Germinal center (tissue), 1 donor: ENCODE measurements at places on chromosomes 2 and 18.

DNA sequence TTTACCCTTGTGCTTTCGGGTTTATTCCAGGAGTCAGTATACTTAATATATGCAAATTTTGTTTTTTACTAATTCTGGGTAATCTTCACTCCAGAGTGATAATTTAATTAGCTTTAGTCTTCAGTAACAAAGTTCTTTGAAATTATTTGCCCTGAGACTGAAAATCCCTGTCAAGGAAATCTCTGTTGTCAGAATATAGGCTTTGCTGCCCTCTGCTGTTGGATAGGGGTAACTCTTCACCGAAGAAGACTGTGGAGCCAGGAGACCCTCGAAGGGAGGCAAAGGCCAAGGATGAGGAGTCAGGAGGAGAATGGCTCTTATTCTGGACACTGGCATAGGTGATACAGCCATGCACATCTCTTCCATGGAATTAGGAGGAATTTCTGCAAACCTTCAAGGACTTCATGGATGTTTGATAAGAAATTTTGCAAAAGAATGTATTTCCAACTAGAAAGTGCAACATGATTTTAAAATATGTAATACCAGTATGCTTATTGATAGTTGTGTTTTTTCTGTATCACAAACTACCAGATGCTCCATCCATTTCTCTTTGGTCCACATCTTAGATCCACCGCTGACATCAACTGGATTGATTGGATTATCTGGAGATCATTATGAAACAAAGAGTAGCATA, 182.3 kb downstream of the RDH14 start:
- DNase-seq = peak; percentile 34

GRCh38 chr2:18971628-18972027, 382.3 kb upstream of the NT5C1B start:
- no peak for DNase-seq

GRCh38 chr18:40056079-40056692, 1898.8 kb upstream of the PIK3C3 start:
- DNase-seq = no peak

DNA sequence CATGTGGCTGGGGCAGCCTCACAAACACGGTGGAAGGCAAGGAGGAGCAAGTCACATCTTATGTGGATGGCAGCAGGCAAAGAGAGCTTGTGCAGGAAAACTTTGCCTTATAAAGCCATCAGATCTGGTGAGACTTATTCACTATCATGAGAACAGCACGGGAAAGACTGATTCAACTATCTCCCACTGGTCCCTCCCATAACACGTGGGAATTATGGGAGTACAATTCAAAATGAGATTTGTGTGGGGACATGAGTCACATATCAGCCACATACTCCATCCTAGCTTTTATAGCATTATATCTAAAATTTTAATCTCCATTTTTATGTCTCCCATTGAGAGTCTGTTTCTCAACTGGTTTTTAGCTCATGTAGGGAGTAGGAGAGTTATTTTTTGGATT, 45.7 kb downstream of the ICOS start:
- DNase-seq = no peak

GRCh38 chr2:182852801-182853200, 13.6 kb downstream of the FRZB start:
- no peak for DNase-seq

DNA sequence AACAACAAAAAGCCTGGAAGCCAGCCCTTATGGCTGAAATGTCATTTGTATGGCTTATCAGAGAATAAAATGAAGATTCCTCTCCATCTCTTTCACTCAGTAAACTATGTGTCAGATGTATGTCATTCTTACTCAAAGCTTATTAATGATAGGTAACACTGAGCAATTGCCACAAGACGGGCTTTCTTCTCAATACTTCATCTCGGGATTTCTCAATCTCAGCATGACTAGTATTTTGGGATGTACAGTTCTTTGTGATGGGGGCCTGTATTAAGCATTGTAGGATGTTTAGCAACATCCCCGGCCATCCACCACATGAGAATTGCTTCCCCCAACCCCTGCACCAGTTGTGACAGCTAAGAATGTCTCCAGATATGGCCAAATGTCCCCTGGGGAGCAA, 80.2 kb downstream of the MREG start:
- no peak for DNase-seq

DNA sequence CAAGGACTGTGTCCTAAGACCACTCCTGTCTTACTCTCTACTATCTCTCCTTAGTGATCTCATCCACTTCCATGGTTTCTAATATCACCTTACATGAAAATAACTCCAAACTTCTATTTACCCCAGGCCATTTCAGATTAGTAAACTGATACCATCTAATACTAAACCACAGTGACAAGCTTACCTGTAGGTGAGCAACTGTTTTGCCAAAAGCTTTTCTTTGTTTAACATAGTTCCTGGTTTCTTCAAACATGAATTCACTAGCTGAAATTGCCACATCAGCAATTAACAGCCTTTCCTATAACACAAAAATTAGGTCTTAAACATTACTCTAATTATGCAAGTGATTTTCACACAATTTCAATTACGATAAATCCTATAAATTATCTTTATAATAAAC, 22.1 kb downstream of the ACADL start:
- DNase-seq = no peak

- DNase-seq = no peak
These were observed 40.6 kb downstream of the PDCL3 start for GRCh38 chr2:100603414-100603813.

- no peak for DNase-seq
These were observed 201.2 kb downstream of the SUCLG1 start for GRCh38 chr2:84257831-84258230.

- DNase-seq = no peak
These were observed 86.1 kb upstream of the PNPT1 start for GRCh38 chr2:55779459-55780421.

DNA sequence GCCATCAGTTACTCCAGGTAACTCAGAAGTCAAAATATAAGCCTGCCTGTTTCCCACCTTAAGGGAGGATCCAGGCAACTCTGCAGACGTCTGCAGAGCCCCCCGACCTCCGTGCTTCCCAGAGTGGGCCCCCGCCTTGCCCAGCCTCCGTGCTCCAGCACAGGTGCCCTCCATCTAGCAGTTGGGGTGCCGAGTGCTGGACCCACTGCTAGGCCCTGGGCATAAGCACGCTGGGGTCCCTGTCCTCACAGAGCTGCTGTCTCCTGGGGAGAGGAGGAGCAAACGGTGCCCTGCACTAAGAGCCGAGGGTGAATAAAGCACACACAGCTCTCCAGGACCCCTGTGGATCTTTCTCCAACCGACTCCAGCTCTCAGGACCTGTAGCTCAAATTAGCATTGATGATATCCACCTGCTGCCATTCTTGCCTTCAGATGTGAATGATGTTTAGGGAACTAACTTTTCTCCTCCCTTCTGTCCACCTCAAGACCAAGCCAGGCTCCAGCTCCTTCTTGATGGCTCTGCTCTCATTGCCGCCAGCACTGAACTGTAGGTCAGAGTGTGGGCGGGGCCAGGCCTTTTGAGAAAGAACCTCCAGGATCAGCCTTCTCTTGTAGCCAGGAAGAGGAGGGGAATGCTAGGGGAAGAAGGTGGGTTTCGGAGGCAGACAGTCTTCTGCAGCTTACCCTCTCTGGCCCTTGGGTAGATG, 121.2 kb downstream of the SMAD7 start:
- no peak for DNase-seq

DNA sequence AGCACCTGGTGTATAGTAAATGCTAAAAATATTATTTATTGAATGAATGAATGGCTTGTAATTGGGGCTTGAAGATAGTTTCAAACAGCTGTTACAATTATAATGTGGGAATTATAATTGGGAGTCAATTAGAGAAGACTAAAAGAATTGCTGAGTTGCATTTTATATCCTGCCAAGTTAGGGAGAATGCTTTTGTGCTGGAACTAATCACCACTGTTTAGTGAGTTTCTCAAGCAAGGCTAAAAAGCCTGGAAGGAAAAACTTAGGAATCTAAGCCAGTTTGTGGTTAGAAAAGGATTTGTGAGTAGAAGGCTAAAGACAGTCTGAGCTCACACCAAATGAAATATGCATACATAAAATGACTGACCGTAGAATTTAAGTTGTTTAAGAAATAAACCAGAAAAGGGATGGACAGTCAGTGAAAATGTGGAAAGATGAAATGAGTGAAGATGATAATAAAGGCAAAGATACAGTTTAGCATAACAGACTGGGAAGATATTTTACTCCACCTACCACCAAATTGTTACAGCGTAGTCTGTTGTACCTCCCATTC, 647.7 kb upstream of the FSHR start:
- DNase-seq = no peak

- no peak for DNase-seq
These were observed 1015.1 kb upstream of the PIK3C3 start for GRCh38 chr18:40939656-40940515.

DNA sequence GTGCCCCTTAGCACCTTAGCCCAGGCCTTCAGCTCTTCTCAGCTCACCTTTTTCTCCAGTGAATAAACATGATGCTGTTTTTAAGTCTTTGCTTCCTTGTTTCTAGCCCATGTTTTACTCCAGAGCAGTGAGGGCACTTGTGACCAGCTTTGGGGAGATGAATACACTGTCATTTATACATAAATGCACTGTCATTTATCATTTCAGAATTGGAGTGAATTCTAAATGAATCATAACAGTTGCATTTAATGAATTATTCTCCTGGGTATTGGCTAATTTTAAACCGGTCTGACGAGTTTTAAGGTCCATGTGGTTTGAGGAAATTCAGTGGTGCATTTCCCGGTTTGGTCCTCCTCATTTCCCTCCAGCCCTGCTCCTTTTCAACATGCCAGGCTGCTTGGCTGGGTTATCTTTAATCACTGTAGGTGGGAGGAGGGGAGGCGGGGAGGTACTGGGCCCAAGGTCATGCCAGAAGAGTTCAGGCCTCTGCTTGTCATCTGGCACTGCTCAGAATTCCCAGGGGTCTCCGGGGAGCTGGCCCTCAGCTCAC, 23.9 kb downstream of the PRKCE start:
- DNase-seq = no peak

DNA sequence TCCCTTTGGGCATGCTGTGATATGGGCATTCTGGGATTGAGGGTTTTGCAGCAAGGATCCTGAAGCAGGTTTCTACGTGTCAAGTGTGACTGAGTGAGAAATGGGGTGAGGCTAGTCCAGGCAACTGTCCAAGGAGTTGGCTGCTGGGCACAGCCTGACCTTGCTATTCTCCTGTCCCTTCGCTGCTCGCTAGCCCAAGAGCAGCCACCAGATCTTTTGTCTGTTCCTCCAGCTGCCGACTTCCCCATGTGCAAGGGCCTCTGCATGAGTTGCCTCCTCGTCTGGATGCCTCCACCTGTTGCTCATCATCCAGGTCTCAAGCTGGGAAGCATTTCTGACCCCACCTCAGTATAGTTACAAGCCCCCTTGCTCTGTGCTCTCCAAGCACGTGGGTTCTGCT, 71.1 kb downstream of the DYSF start:
- DNase-seq = no peak

GRCh38 chr2:12733846-12734245, 17.1 kb downstream of the TRIB2 start:
- no peak for DNase-seq

GRCh38 chr2:64408031-64408430, 45.9 kb upstream of the LGALSL start:
- DNase-seq = no peak

DNA sequence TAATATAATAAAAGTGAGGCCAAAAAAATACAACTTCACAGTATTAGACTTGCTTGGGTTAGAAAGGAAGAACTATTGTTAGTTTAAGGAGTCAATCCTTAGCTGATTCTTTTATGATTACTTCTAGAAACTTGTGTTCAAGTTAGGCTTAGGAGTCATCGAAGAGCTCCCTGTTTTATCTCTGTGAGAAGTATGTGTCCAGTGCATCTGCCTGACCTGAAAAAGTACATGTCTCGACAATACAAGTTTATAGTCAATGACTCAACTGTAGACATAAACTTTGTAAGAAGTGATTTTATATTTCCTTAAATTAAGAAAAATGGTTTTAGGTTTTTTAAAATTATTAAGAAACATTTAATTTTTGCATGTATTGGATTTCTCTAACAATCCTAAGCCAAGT, 571.2 kb downstream of the ZEB2 start:
- no peak for DNase-seq

- DNase-seq = no peak
These were observed 99.8 kb upstream of the PELI1 start for GRCh38 chr2:64244037-64244416.

DNA sequence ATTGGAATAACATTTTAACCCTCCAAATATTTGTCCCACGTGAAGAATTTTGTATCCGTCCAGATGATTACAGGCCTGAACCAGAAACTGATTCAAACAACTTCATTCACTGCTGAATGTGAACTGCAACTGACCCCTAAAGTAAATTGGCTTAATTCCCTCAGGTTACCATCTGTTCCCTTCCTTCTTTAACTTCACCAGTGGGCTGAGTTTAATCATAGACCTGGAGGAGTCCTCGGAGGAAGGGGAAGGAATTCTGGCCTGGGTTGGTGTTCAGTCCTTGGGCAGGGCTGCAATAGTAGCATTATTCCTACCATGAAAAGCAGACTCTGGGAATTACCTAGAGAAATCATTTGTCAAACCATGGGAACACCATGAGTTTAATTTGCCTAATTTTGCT, 207.4 kb downstream of the TMEM247 start:
- no peak for DNase-seq

GRCh38 chr18:33097126-33097525, 324.3 kb upstream of the KLHL14 start:
- DNase-seq = no peak

- DNase-seq = no peak
These were observed 51.8 kb downstream of the COL5A2 start for GRCh38 chr2:189127756-189128155.

GRCh38 chr2:98118852-98119251, 31.9 kb downstream of the VWA3B start:
- DNase-seq = no peak

GRCh38 chr2:151040039-151040438, 221.6 kb downstream of the RBM43 start:
- DNase-seq = no peak

GRCh38 chr18:78736015-78736690, 243.5 kb upstream of the SALL3 start:
- DNase-seq = no peak

GRCh38 chr18:26549263-26550094, 1.1 kb upstream of the KCTD1 start:
- DNase-seq = peak; percentile 31

GRCh38 chr2:115294999-115295398, 852.6 kb downstream of the DPP10 start:
- no peak for DNase-seq
